Left cardiac atrium (tissue), 4 donors: ENCODE measurements at places on chromosomes 12 and 14. TPM values are rescaled to one million over a fixed set of nuclear protein-coding genes. Genes with fewer than 3 reads are reported as not detected.

The LETMD1 gene
- total RNA-seq = 23.7 TPM

The IKBIP gene
- total RNA-seq = 9.2 TPM

The AMN gene
- 1.6 TPM for total RNA-seq

The LMNTD1 gene
- total RNA-seq = 0.82 TPM

The CLEC2D gene
- 9.5 TPM for total RNA-seq

The CLEC6A gene
- not detected for total RNA-seq

The ETFBKMT gene
- total RNA-seq = 5.4 TPM

The MGP gene
- 1,159 TPM for total RNA-seq

- no peak for DNase-seq
Observed at GRCh38 chr14:72619881-72620280, 274.0 kb downstream of the DPF3 start.

DNA sequence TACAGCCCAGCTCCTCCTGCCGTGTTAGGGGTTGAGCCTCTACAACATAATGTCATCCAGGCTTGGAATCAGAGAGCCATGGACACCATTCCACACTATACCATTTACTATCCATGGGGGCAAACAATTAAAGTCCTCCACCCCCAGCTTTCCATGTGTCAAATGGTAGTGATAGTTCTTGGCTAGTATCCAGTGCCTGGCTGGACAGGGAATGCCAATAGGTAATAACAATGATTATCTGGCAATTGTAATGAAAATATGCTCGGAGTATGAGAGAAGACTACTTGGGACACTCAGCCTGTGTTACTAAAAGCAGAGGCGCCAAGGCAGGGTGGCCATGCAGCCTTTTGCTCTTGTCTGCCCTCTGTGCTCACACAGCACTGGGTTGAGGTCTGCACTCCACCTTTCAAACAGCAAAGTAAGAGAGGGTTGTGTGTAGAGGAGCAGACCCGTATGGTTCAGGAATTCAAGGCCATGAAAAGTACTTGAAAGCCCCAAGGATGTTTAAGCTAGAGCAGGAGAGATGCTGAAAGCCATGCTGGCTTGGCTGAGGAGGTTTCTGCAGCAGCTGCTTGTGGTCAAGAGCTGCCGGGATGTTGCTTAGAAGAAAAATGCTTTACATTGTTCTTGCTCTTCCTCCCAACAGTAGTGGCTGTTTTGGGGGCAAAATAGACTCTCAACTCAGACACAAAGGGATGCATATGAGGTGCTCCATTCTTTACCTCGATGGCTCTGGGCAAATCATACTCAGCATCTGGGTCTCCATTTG lies 10.6 kb downstream of the SERPINA3 start:
- DNase-seq = no peak

DNA sequence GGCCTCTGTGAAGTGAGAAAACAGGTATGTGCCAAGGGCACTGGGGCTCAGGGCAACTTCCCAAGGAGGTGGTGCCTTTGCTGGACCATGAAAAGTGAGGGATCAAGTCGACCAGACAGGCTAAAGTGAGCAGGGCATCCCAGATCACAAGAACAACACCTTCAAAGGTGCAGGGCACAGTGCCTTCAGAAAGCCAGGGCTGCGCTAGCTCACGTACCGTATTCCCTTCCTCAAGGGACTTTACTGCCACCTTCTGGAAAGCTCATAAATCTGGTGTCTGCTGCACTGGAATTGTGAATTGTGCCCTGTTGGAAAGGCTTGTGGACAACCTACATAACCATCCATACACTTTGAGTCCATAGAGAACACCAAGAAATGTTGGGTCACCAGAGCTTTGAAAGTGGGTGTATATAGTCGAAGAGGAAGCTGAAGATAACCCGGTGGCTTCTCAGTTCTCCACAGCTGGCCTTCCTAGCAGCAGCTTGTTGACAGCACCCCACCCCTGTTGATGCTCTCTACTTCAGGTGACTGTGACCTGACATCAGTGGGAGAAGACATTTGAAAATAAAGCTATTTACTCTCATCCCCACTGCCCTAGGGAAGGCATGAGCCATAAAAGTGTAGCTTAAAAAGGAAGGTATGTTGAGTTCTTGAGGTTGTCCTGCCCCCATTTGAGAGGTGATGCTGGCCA lies 24.5 kb downstream of the FIGNL2 start:
- DNase-seq = no peak

DNA sequence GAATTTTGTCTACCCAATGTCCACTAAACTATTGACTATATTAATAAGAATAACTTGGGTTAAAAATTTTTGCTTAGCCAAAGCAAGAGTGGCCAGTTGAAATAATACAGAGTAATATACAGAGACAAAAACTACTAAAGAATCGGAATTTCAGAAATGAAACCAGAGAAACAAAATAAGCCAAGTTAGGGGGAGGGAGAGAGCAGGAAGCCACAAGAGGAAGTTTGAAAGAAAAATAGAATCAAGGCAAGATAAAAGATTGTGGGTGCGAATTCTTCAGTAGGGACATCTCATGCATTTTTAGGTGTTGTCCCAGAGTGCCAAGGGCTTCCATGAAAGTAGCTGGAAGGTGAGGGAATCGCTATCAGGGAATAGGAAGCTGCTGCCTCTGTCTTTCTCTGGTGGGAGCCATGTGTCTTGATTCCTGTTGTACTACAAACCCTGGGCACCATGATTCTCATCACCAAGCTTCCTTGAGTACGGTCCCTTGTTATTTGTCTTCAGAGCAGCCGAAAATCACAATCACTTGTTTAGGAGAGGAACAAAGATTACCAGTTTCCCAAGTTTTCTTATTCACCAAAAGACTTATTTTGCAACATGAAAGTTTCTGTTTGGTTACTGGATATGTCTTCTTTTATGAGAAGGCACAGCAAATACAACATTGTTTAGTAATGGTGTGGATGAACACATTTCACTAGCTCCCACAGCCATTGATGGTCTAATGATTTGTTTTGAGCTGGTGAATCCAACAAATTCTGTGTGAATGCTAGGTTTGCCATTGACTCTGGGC lies 16.7 kb downstream of the NEUROD4 start:
- no peak for DNase-seq

GRCh38 chr12:79591988-79592387 lies 98.8 kb downstream of the PAWR start:
- DNase-seq = no peak

DNA sequence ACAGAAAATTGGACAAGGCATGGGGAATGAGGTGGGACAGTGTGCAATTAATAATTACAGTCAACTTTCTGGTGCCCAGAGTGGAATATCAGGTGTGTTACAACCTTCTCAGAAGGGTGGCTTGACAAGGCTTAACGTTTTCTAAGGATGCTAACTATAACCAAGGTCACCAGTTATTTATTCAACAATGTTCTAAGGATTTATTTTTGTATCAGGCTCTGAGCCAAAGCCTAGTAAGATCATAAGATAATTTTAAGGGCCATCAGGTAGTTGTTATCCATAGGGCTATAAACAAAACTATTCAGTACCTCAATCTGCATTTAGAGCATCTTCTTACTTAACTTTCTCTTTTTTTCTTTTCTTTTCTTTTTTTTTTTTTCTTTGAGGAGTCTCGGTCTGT lies 134.0 kb downstream of the TMTC1 start:
- DNase-seq = no peak

DNA sequence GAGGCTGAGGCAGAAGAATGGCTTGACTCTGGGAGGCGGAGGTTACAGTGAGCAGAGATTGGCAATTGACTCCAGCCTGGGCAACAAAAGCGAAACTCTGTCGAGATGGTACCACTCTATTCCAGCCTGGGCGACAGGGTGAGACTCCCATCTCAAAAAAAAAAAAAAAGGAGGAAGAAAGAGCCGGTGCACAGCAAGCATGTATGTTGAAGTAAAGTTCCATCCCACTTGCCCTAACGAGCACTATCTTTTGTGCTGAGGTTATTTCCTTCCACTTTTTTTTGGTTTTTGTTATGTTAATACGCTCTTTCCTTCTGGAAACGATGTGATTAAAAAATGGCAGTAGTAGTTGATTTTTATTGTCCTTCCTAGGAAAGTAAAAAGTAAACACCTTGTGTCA lies 19.5 kb upstream of the GOLGA5 start:
- DNase-seq = no peak

- DNase-seq = peak; percentile 64
Observed at GRCh38 chr12:110266980-110267620, 13.9 kb upstream of the ATP2A2 start.

GRCh38 chr14:70451874-70452273 lies at the start of gene ADAM21:
ADAM21 (plus strand) TSS chr14:70452174; CDS start chr14:70457500, 5,326 bp downstream.
- DNase-seq = no peak

GRCh38 chr14:30295980-30296379 lies 263.0 kb upstream of the G2E3 start:
- DNase-seq = no peak

GRCh38 chr12:127253797-127254327 lies 1013.1 kb upstream of the TMEM132C start:
- DNase-seq = no peak

- no peak for DNase-seq
Observed at GRCh38 chr14:104753528-104754212, 723 bp downstream of the SIVA1 start.

DNA sequence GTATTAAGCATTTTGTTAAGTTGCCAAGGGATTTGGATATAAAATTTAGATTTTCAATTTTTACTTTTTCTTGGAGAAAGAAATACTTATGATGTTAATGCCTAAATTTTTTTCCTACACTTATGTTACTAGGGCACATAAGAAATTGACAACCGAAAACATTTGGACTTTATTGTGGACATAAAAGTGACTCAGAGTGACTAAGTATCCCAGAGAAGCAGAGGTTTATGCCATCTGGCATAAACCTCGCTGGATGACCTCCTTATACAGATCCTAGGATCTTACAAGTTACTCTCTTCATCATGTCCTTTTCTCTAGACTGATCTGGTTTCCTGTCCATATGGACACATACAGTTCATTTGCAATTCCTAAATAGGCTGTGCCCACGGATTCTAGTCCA lies 89.8 kb downstream of the RERG start:
- DNase-seq = no peak
